ENCODE measurements at places on chromosomes 4 and X.

DNA sequence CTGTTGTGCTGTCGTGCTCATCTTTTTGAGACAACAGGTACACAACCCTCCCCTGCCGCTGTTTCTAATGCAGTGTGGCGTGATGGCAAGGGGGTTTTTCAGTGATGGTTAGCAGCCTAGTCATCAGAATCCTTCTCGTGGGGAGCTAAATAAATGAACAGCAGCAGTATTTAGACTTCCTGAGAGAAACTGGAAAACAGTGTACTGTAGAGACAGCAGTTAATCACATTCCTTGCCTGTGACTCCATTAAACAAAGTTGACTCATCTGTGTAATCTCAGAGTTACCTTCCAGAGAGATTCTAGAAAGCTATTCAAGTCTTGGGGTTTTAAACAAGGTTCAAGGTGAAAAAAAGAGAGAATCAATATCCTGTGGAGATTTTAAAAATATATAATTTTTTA is 1753.2 kb upstream of the PCDH7 start:
- DNase-seq = no peak

GRCh38 chr4:108559911-108560310 is 60.5 kb upstream of the RPL34 start:
- no peak for DNase-seq

DNA sequence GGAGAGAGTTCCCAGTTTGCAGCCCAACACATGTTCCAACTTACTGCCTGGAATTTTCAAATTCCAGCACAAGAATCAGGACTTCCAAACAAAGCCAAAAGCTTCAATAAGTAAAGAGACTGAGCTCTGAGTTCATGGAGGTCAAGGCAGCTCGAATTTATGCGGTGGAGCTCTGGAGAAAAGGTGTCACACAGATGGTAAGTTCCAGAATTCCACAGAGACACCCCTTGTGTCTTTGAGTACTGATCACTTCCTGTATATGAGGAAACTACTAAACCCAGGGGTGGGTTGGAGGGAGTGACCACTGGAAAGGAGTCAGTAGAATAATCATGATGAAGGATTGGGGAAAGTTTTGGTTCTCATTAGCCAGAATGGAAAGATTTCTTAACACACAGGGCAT is 118.5 kb upstream of the GUCY1A1 start:
- DNase-seq = no peak

DNA sequence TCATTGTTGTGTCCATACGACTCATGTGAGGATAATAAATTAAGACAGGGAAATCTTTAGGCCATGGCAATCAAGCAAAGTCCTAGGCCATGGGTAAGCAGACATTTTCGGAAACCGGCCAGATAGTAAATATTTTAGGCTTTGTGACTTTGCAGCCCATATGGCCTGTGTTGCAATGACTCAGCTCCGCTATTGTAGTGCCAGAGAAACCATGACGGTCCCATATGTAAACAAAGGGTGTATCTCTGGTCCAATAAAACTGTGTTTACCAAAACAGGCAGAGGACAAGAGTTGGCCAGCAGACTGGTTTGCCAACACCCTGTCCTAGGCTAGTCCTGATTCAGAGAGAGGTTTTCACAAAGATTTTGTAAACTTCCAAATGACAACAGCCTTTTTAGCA is 5.0 kb downstream of the FAM114A1 start:
- no peak for DNase-seq

GRCh38 chrX:9102956-9103355 is 69.0 kb upstream of the FAM9B start:
- DNase-seq = no peak

GRCh38 chr4:12472087-12472486 is 1012.1 kb downstream of the RAB28 start:
- DNase-seq = no peak

DNA sequence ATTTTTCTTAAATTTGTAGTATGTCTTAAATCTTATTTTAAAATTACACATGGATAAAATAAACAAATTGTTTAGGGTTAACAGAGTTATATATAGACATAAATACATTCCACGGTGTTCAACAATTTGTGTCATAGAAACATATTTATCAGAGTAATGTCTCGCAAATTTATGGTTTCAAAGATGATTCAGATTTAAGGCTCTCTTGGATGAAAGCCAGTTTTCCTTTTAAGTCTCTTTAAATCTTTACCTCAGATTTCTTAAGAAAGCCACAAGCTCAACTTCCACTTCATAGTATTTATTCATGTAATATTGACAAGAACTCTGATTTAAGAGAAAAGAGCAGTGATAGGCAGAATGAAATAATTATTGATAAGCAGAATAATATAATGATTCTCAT is 1254.8 kb upstream of the ADGRL3 start:
- no peak for DNase-seq

- DNase-seq = no peak
Measured at GRCh38 chr4:45648846-45649245, 475.0 kb downstream of the GABRG1 start.

DNA sequence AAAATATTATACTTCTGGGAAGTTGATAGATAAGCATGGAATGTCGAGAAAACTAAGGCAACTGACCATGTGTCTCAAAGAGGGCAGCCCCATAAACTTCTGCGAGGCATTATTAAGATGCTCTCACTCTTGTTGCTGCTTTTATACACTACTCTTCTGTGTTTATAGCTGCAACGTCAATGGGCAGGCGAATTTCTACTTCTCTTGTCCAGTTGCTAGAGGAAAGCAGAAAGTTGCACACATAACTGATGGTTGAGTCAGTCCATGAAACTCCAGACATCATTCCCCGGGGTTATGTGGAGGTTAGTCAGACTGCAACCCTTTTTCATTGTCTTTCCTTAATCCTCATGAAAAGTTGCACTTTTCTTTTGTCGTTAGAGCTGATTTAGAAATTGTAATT is 39.8 kb downstream of the VCX3B start:
- DNase-seq = no peak

All from NCI-H187 treated with DMSO at 0.1 percent for 48 hours (cell line).